CD4-positive, alpha-beta memory T cell (primary cell): ENCODE measurements at places on chromosomes 13 and 19.

DNA sequence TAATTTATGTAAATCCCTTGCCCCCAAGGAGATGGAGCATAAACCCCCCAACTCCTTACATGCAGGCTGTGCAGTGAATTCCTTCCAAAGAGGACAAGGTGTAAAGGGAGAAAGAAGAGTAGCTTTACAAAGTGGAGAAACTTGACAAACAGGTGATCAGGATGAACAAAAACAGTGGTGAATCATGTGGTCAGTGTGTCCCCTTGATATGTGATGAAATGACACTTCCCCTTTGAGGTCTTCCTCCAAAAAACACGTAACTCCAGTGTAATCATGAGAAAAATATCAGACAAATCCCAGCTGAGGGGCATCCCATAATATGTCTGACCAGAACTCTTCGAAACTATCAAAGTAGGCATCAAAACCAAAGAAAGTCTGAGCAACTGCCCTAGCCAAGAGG lies 29.5 kb upstream of the AKT2 start:
- no peaks in the 10 kb centered on the region for H3K27me3 ChIP-seq
- no peak for DNase-seq
- H3K4me3 ChIP-seq = no peak overlapping the region
- H3K36me3 ChIP-seq = no peaks in the 10 kb centered on the region

DNA sequence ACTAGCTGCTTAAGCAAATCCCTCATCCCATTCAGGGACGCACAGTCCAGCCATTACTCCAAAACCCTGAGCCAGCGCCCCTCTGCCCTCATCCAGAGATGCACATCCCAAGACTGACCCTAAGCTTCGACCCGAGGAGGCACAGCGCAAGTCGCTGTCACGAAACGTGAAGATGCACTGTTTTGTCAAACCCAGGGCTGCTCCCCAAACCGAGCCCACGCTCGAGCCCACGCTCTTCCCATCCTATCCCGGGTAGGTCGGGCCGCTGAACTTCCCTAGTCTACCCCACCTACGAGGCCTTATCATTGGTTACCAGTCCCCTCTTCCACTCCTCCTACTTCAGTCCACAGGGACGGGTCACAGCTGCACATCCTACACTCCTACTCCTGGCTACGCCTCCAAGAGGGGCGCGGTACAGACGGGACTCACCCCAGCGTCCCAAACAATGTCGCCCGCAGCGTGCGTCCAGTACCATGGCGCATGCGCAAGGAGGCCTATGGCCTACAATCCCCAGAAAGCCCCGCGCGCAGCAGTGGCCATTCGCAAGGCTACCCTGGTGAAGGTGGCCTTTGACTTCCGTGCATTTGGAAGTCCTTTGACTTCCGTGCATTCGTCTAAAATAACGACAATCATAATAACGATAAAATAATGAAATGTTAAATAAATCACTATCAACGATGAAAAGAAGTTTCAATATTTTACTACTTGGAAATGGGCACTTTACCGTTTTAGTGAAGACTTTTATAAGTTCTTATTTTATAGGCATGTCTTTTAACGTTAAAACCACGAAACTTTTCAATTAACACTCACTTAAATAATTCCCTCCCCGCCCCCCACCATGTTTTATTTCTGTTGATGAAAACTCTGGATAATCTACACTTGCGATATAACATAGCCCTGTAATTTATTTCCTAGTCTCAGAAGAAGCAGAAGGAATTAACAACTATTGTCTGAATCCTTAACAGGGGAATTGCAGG lies at the start of gene ZNF285:
Gene ZNF285, minus strand, starts transcription at position 470 of the 977 bp plus-strand sequence. CDS start 4,395 bp downstream, outside the sequence.
- H3K36me3 ChIP-seq = no peaks in the 10 kb centered on the region
- no peak within 1 kb of the TSS for H3K27ac ChIP-seq
- H3K27me3 ChIP-seq = no peaks in the 10 kb centered on the region
- peak; percentile 65 for DNase-seq
- H3K4me3 ChIP-seq = no peak within 1 kb of the TSS

- no peaks in the 10 kb centered on the region for H3K27me3 ChIP-seq
- H3K36me3 ChIP-seq = no peaks in the 10 kb centered on the region
- no peak for DNase-seq
- H3K4me3 ChIP-seq = no peak overlapping the region
Measured at GRCh38 chr13:105788530-105788929, 746.9 kb downstream of the EFNB2 start.

DNA sequence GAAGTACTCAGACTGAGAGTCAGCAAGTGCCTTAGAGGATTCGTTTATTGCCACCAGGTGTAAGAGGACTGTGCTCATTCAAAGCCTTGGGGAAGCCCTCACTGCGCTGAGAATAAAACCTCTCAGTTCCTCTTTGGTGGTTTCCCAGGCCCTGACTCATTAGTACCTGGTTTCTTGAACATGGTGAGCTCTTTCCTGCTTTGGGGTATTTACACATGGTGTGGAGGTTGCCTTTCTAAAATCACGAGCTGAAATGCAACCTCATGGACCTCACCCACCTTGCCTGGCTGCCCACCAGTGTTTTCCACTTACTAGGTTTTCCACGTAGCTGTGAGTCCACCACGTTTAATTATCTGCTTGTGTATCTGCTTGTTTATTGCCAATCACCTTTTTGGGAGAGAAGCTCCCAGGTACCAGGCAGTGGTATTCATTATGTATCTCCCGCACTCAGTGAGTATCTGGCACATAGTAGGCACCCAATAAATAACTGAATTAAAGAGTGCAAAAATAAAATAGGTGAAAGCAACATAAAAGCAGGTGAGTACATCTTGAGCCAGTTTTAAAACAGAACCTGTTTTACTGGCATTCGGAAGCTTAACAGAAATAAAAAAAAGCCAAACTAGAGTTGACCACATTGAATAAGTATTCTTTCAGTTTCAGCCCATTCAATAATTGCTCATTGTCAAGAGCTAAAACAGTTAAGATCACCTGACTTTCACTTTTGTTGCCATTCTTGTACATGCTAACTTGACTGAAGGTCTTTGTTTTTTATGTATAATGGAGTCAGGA lies 533.0 kb downstream of the MYO16 start:
- no peaks in the 10 kb centered on the region for H3K36me3 ChIP-seq
- no peak for DNase-seq
- H3K4me1 ChIP-seq = no peaks in the 10 kb centered on the region
- no peak overlapping the region for H3K4me3 ChIP-seq
- no peak overlapping the region for H3K27ac ChIP-seq

DNA sequence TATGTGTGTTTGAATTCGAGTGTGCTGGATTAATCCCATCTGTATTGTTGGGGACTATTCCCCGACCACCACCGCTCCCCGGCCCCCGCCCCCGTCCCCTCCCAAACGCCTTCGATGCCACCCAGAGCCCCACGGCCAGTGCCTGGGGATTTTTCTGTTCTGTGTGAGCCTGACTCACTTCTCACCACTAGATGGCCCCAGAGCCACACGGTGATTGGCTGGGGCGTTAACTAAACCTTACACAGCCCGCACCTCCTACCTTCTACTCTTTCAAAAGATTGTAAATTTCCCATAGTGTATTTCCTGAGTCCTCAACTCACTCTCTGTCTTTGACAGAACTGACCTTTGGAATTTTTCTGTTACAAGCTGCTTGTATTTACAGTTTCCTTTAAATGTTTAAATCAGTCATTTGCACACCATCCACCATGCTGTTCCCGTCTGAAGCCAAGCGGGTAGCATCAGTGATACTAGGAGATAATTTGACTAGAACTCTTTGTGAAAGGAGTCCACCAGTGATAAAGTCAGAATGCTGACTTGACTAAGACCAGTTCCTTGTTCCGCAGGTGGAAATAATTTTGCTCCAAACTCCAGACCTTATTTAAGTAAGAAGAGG lies 61.4 kb downstream of the RFX2 start:
- DNase-seq = peak; percentile 77
- no peaks in the 10 kb centered on the region for H3K4me1 ChIP-seq
- no peak overlapping the region for H3K27ac ChIP-seq
- H3K4me3 ChIP-seq = no peak overlapping the region

- H3K4me3 ChIP-seq = no peak overlapping the region
- H3K36me3 ChIP-seq = no peaks in the 10 kb centered on the region
- no peak for DNase-seq
- H3K4me1 ChIP-seq = peaks cover 27% of the 10 kb centered on the region
Measured at GRCh38 chr13:22103046-22104027, 432.5 kb downstream of the FGF9 start.

- H3K27ac ChIP-seq = no peak overlapping the region
- H3K27me3 ChIP-seq = no peaks in the 10 kb centered on the region
- H3K4me1 ChIP-seq = peaks cover 12% of the 10 kb centered on the region
- H3K4me3 ChIP-seq = no peak overlapping the region
- DNase-seq = no peak
- no peaks in the 10 kb centered on the region for H3K36me3 ChIP-seq
Measured at GRCh38 chr13:30404207-30404606, 18.1 kb upstream of the UBE2L5 start.
